T-helper 17 cell (primary cell): ENCODE measurements at places on chromosomes 1 and 21. TPM values are rescaled to one million over a fixed set of nuclear protein-coding genes. Genes with fewer than 3 reads are reported as not detected.

The CYP4X1 gene
- not detected for total RNA-seq

The AMY1C gene
- total RNA-seq, result not detected

The MLLT11 gene
- total RNA-seq, result 4.0 TPM

The KRTAP12-2 gene
- total RNA-seq, result not detected

The CLCNKA gene
- not detected for total RNA-seq

The FRRS1 gene
- 0.65 TPM for total RNA-seq

The LCE2C gene
- not detected for total RNA-seq

The SPRR4 gene
- not detected for total RNA-seq

The KLHDC7A gene
- total RNA-seq, result not detected

The FCRL1 gene
- total RNA-seq, result 1.0 TPM

The ELAPOR1 gene
- total RNA-seq, result 27.8 TPM

The DNALI1 gene
- total RNA-seq, result not detected

The ZNF683 gene
- total RNA-seq, result not detected

The KCNJ9 gene
- not detected for total RNA-seq

The CD1E gene
- 0.42 TPM for total RNA-seq

DNA sequence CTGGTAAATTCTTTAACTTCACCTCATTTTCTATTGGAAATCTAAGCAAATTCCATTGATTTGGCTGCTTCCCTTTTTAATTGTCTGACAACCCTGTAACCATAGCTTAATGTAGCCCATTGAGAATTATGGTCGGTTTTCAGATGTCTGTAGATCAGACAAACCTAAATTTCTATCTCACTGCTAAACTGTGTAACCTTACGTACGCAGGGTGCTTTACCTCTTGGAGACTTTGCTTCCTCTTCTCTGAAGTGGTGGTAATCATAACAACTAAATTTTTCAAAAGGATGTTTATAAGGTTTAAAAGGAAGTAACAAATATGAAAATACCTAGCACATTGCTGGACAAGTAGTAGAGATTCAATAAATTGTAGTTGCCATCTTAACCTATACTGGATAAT, 25.9 kb downstream of the IFNAR1 start:
- H3K4me3 ChIP-seq, result no peak overlapping the region
- no peaks in the 10 kb centered on the region for H3K27me3 ChIP-seq
- H3K36me3 ChIP-seq, result peaks cover 10% of the 10 kb centered on the region
- H3K27ac ChIP-seq, result peak overlapping the region; percentile 9
- peaks cover 19% of the 10 kb centered on the region for H3K4me1 ChIP-seq

GRCh38 chr1:67429011-67429527, 1.1 kb downstream of the SERBP1 start:
- peak overlapping the region; percentile 100 for H3K27ac ChIP-seq
- no peaks in the 10 kb centered on the region for H3K27me3 ChIP-seq
- H3K4me1 ChIP-seq, result peaks cover 43% of the 10 kb centered on the region
- peak overlapping the region; percentile 100 for H3K4me3 ChIP-seq

- H3K27me3 ChIP-seq, result no peaks in the 10 kb centered on the region
- no peak overlapping the region for H3K4me3 ChIP-seq
- no peaks in the 10 kb centered on the region for H3K36me3 ChIP-seq
- H3K27ac ChIP-seq, result no peak overlapping the region
- DNase-seq, result peak; percentile 48
Observed at GRCh38 chr1:199113265-199113869, 474.5 kb downstream of the PTPRC start.

- DNase-seq, result no peak
- H3K27ac ChIP-seq, result no peak overlapping the region
- no peaks in the 10 kb centered on the region for H3K4me1 ChIP-seq
- no peaks in the 10 kb centered on the region for H3K36me3 ChIP-seq
- H3K27me3 ChIP-seq, result no peaks in the 10 kb centered on the region
- H3K4me3 ChIP-seq, result no peak overlapping the region
Observed at GRCh38 chr1:215599418-215600074, 32.4 kb downstream of the KCTD3 start.

DNA sequence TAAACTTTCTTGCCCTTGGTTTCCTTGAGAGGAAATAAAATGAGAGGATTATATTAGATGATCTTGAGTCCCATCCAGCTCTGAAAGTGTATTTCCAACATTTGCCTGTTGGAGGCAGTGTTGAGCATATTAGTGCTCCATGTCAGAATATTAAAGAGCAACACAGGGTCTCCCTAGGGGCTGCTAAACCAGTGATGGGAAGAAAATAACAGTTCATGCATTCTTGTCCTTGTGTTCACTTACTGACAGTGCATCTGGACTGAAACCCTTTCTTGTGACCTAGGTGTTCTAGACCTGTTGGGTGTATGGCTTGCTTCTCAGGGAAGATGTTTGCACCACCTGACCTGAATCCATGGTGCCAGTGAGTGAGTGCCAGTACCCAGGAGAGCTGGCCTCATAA, 124.7 kb upstream of the KIAA0040 start:
- peaks cover 8% of the 10 kb centered on the region for H3K36me3 ChIP-seq
- no peak overlapping the region for H3K4me3 ChIP-seq
- no peak overlapping the region for H3K27ac ChIP-seq
- peaks cover 33% of the 10 kb centered on the region for H3K27me3 ChIP-seq
- peaks cover 31% of the 10 kb centered on the region for H3K4me1 ChIP-seq

GRCh38 chr1:5907386-5907785, 84.8 kb downstream of the NPHP4 start:
- peaks cover 2% of the 10 kb centered on the region for H3K36me3 ChIP-seq
- DNase-seq, result no peak
- peaks cover 4% of the 10 kb centered on the region for H3K4me1 ChIP-seq
- H3K27me3 ChIP-seq, result no peaks in the 10 kb centered on the region
- H3K27ac ChIP-seq, result no peak overlapping the region

DNA sequence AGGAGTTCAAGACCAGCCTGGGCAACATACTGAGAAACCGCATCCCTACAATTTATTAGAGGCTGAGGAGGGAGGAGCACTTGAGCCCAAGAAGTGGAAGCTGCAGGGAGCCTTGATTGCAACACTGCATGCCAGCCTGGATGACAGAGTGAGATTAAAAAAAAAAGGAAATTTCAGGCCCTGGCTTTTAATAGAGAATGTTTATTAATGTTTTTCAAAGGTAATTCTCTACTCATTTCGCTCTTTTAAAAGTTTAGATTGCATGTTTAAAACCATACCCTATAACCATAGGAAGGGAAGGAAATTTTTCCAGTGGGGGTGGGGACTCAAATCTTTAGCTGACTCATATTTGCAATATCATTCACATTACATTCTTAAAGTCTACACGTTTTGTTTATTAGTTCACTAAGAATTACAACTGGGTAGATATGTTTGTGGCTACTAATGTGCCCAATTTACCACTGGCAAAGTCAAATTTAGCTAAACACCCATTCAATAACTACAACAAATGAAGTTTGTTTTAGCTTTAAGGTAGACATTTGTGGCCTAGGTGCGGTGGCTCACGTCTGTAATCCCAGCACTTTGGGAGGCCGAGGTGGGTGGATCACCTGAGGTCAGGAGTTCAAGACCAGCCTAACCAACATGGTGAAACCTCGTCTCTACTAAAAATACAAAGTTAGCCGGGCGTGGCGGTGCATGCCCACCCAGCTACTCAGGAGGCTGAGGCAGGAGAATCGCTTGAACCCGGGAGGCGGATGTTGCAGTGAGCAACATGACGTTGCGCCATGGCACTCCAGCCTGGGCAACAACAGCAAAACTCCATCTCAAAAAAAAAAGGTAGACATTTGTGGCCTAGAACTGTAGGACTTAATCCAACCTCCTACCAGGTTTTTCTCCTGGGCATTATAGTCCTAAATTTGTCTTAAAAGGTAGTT, 5.0 kb downstream of the KDM5B start:
- H3K27me3 ChIP-seq, result no peaks in the 10 kb centered on the region
- H3K27ac ChIP-seq, result no peak overlapping the region
- no peak for DNase-seq

- no peaks in the 10 kb centered on the region for H3K36me3 ChIP-seq
- peaks cover 33% of the 10 kb centered on the region for H3K27me3 ChIP-seq
- H3K4me1 ChIP-seq, result peaks cover 15% of the 10 kb centered on the region
- DNase-seq, result no peak
- no peak overlapping the region for H3K4me3 ChIP-seq
Observed at GRCh38 chr1:206971029-206971655, 882 bp upstream of the FCAMR start.

- no peak overlapping the region for H3K27ac ChIP-seq
- no peaks in the 10 kb centered on the region for H3K36me3 ChIP-seq
- no peaks in the 10 kb centered on the region for H3K4me1 ChIP-seq
- no peak overlapping the region for H3K4me3 ChIP-seq
- DNase-seq, result no peak
Observed at GRCh38 chr1:195376190-195376589, 1232.0 kb downstream of the KCNT2 start.

GRCh38 chr1:183983371-183984105, 54.0 kb downstream of the COLGALT2 start:
- no peaks in the 10 kb centered on the region for H3K4me1 ChIP-seq
- H3K27ac ChIP-seq, result no peak overlapping the region
- no peak overlapping the region for H3K4me3 ChIP-seq
- H3K27me3 ChIP-seq, result no peaks in the 10 kb centered on the region
- H3K36me3 ChIP-seq, result no peaks in the 10 kb centered on the region
- no peak for DNase-seq

DNA sequence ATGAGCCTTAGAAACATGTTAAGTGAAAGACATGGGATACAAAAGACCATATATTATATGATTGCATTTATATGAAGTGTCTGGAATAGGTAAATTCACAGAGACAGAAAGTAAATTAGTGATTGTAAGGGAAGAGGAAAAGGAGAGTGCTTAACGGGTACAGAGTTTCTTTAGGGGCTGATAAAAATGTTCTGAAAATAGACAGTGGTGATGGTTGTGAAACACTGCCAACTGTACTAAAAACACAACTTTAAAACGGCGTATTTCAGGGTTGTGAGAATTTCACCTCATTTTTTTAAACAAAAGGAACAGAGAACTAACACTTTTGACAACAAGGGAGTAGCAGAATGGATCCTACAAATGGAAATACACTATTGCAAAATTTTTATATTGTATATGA, 13.4 kb downstream of the COP1 start:
- H3K4me3 ChIP-seq, result no peak overlapping the region
- H3K27me3 ChIP-seq, result no peaks in the 10 kb centered on the region
- H3K36me3 ChIP-seq, result no peaks in the 10 kb centered on the region
- H3K27ac ChIP-seq, result peak overlapping the region; percentile 2
- no peak for DNase-seq

- DNase-seq, result no peak
- H3K27me3 ChIP-seq, result no peaks in the 10 kb centered on the region
- H3K27ac ChIP-seq, result no peak overlapping the region
- no peak overlapping the region for H3K4me3 ChIP-seq
- H3K4me1 ChIP-seq, result no peaks in the 10 kb centered on the region
Observed at GRCh38 chr1:61370177-61370912, 288.0 kb downstream of the NFIA start.

- peaks cover 4% of the 10 kb centered on the region for H3K36me3 ChIP-seq
- no peak for DNase-seq
- H3K4me3 ChIP-seq, result no peak within 1 kb of the TSS
- no peak within 1 kb of the TSS for H3K27ac ChIP-seq
- peaks cover 5% of the 10 kb centered on the region for H3K4me1 ChIP-seq
- H3K27me3 ChIP-seq, result peaks cover 82% of the 10 kb centered on the region
Observed at GRCh38 chr1:203351037-203351625, at the start of gene FMOD. FMOD (minus strand) TSS chr1:203351122; CDS start chr1:203348270, 2,852 bp downstream.

DNA sequence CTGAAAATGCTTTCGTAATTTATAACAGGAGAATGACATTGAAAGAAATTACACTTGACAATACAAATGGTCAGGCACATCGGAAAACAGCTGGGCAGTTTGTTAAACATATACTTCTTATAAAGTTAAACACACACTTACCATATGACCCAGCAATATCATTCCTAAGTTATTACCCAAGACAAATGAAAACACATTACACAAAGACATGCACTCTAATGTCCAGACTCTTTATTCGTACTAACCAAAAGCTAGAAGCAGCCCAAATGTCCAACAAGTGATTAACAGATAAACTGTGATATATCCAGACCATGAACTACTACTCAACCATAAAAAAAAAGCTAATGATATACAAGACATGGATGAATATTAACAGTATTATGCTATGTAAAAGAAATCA, 8.5 kb downstream of the AKT3 start:
- H3K36me3 ChIP-seq, result no peaks in the 10 kb centered on the region
- DNase-seq, result no peak
- no peak overlapping the region for H3K4me3 ChIP-seq

GRCh38 chr1:111506561-111506960, 3.1 kb upstream of the ADORA3 start:
- H3K4me3 ChIP-seq, result peak overlapping the region; percentile 56
- no peak for DNase-seq
- no peaks in the 10 kb centered on the region for H3K27me3 ChIP-seq
- H3K4me1 ChIP-seq, result peaks cover 54% of the 10 kb centered on the region

DNA sequence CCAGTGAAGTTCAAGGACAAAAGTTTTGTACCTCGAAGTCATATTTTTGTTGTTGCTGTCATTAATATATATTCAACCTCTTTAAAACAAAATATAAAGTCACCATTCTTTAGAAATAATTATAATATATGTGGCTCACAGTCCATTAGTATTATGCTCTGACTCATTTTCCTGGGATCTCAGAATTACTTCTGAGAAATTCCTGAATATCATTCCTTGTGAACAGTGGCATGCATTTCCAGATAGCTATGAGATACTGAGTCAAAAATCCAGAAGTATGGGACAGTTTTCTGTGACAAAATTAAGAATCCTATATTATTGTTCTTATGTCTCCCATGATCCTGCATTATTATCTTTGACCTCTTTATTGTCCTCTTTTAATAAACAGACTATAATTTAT, 13.8 kb upstream of the RGS21 start:
- no peak overlapping the region for H3K27ac ChIP-seq
- no peaks in the 10 kb centered on the region for H3K27me3 ChIP-seq
- no peaks in the 10 kb centered on the region for H3K4me1 ChIP-seq
- H3K36me3 ChIP-seq, result no peaks in the 10 kb centered on the region
- H3K4me3 ChIP-seq, result no peak overlapping the region

- no peak overlapping the region for H3K4me3 ChIP-seq
- H3K36me3 ChIP-seq, result no peaks in the 10 kb centered on the region
- H3K4me1 ChIP-seq, result no peaks in the 10 kb centered on the region
- no peak for DNase-seq
- no peak overlapping the region for H3K27ac ChIP-seq
Observed at GRCh38 chr1:48164571-48164970, 57.9 kb upstream of the SLC5A9 start.

DNA sequence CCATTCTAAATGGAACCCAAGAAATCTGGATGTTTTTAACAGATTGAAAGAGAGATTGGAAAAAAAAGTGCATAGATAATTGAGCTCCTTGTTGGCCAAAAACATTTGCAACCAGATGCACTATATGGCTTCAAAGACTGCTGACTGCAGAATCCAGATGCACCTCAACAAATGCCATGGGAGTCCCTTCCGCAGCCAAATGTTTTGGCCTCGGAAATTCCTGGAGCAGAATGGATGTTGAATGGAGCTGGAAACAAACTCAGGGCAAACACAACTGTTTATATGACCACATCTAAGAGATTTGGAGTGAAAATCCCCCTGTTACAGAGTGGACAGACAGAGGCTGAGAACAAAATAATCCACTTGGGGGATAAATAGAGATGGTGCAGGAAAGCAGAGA, 285.0 kb upstream of the NFIA start:
- no peak overlapping the region for H3K27ac ChIP-seq
- H3K4me1 ChIP-seq, result no peaks in the 10 kb centered on the region
- H3K4me3 ChIP-seq, result no peak overlapping the region
- no peak for DNase-seq
- no peaks in the 10 kb centered on the region for H3K27me3 ChIP-seq
- H3K36me3 ChIP-seq, result no peaks in the 10 kb centered on the region
